ENCODE measurements at places on chromosomes 1 and 21.

DNA sequence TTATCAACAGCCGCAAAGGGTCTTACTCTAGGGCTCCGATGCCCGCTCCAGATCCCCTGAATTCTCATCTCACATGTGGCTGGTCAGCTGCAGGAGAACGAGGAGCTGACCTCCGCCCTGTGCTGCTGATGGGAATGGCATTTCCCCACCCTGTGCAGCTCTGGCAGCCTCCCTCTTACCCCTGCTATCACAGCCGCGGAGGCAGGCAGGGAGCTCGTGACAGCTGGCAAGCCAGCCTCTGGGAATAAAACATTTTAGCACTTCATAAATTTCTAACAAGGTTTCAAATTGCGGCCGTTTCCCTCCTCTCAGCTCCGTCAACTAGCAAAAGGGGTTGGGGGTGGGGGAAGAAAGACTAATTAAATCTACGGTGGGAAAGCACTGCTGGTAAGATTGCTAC is 81.1 kb downstream of the DSCAM start:
- no peak for DNase-seq

- peak; percentile 67 for DNase-seq
Measured at GRCh38 chr1:108661030-108661609, at the start of gene HENMT1. TSS of gene HENMT1 (minus strand) at chr1:108661093. CDS start at chr1:108659884, 1,209 bp downstream.

- DNase-seq, result no peak
Measured at GRCh38 chr1:230986976-230987375, 8.1 kb downstream of the ARV1 start.

GRCh38 chr21:41232013-41232412 is 64.1 kb downstream of the BACE2 start:
- no peak for DNase-seq

DNA sequence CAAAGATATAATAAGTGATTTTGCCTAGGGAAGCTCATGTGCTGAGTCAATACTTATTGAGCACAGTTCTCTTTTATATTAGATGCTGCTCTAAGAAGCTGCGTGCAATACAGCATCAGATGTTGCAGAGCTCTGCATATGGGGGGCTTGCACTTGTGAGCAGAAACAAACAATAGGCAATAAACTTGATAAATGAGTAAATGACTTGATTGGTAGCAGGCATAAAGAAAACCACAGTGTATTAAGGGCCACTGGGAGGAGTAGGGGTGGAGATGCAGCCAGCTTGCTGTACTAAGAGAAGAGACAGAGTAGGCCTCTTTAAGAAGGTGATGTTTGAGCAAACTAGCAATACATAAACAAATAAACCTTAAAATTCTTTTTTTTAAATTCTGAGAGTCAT is 598.5 kb upstream of the ADAMTS5 start:
- no peak for DNase-seq
